CD8-positive, alpha-beta T cell (primary cell): ENCODE measurements at places on chromosomes 5 and 9.

DNA sequence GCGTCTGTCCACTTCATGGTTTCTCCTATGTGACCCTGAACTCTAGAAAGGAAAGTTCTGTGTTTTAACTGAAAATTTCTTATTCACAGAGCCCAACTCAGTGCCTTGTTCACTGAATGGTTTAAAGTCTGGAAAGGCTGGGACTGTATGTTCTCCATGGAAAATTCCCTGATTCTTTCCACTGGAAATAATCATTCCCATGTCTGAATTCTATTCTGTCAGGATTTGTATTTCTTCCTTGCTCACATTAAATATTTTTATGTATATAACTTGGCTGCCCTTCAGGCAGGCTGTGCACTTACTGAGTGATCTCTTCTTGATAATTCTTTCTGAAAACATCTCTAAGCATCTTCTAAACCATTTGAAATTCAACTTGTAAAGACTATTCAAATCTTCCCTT is 1126.9 kb upstream of the DMAC1 start:
- DNase-seq = no peak

GRCh38 chr9:105661011-105661410 is 1.2 kb upstream of the TAL2 start:
- no peak for DNase-seq

DNA sequence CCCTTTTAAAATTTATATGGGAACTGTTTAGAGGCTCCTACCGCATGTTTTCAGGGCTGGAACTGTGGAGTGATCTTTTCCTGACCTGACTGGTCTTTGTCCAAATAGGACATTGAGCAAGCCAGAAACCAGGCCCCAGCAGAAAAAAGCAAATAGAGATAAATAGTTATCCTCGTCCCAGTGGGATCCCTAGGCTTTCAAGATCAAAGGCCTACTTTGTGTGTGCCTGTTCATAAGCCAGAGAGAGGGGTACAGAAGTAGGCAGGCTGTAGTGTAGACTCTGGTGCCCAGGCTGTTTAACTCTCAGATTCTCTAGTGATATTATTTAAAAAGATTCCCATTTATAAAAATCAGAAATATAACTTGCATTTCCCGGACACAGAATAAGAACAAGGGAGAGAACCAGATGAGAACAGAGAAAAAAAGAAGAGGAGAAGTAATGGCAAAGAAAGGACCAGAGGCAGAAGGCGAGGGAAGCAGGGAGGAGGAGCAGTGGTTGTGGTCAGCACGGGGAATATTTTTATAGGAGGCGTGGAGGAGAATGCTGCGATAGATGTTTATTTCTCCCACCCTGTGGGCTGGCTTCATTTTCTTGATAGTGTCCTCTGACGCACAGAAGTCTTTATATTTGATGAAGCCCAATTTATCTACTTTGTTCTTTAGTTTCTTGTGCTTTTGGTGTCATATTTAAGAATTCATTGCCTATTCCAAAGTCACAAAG is 101.2 kb downstream of the AOPEP start:
- no peak for DNase-seq

GRCh38 chr9:68476847-68477246 is 63.8 kb downstream of the TMEM252 start:
- no peak for DNase-seq

DNA sequence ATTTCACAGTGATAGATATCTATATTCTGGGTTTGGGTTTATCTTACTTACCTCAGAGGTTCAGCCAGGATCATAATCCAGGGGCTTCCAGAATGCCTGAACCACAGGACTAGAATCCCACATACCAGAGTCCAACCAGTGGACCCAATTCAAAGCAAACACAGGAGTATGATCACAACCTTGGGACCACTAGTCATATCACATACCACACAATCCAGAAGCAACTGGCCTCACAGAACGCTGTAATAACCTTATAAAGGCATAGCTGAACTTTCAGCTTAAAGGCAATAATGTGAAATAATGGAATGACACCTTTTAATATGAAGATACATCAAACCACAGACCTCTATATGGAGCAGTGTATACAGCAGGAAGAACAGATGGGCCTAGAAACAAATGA is 25.3 kb downstream of the RAPGEF6 start:
- no peak for DNase-seq

DNA sequence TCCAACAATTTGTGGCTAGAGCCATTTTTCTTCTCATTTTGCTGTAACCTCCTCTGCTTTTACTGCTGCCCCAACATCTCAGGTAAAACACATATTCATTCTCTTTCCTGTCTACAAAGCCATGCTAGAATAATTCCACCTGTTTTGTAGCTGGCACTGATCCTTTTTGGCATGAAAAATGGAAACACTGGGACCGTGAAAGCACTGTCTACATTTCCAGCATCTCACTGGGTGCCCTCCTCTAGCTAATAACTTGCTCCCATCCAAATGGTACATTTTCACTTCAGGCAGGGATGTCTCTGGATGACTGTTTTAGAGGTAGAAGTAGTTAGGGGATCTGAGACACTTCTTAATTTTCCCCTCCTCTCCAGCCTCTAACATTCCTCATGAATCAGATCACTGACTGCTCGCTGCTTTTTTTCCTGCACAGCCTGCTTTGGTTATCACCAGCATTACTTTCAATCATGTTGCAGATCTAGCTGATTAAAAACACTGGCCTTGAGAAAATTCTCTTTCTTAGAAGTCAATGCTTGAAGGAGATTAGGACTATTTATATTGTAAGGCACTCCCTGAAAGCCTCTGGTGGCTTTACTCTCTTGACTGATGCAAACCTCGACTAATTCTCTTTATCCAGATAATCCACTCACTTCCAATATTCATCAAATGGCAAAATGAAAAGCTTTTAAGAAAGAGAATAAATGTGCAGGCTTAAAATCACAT is 1312.6 kb upstream of the DMAC1 start:
- no peak for DNase-seq

- no peak for DNase-seq
Measured at GRCh38 chr9:22129133-22129532, 120.0 kb upstream of the CDKN2B start.

DNA sequence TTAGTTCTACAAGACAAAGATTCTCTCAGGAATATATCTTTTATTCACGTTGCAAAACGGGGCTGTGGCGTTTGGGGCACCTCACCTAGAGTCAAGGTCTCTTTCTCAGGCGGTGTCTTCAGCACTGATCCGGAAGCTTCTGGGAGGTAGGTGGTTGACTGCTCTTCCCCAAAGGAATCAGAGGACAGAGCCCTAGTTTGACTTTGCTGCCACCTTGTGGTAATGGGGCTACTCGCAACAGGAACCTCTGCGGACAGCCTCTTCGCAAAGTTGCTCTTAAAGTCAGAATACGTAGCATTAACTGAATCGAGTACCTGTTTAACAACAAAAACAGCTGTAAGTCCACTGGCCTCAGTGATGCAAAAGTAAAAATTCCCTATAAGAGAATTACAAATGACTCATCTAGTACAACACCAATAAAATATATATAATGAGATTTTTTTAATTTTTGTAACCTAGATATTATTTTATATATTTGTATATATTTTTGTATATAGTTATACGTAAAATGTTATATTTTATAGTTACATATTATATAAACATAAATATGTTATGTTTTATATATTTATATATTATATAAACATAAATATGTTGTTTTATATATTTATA is 13.3 kb upstream of the GPX8 start:
- peak; percentile 83 for DNase-seq

DNA sequence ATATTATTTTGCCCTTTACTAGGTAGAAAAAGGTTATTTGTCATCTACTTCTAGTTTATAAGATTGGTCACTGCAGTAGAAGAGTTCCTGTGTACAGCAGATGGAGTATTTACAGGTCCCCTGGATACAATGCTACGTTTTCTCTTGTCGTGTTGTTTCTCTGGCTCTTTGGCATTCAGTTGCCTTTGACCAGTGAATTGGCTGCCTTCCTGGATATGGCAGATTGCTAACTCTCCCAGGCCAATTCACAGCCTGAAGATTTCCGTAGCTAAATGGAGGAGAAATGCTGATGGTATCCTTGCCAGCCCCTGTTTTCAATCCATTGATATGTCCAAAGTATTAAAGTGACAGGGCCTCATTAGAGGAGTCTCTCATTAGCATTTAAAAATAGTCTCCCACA is 32.5 kb upstream of the GNAQ start:
- no peak for DNase-seq

DNA sequence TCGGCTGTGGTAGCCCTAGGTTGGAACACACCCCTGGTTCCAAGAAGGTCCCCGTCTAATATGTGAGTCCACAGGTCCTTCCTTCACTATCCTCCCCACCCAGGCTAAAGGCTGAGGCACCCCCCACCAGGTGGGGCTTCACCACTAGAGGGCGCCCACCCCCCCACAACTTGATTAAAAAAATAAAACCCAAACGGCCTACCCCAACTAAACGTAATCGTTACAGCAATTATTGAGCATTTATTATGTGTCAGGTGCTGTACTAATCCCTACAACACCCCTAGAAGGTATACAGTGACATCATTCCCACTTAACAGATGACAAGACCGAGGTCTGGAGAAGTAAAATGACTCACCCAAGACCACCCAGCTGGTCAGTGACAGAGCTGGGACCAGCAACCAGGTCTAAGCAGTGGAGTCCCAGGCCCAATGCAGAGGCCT is 65.0 kb downstream of the FGF18 start:
- DNase-seq = peak; percentile 24
